ENCODE measurements at places on chromosomes 1 and 21.
A peak's percentile ranks its signal among the peaks of the same experiment; 100 is the strongest.

GRCh38 chr21:45169682-45170081 is 95.3 kb downstream of the ADARB1 start:
- no peak for DNase-seq

DNA sequence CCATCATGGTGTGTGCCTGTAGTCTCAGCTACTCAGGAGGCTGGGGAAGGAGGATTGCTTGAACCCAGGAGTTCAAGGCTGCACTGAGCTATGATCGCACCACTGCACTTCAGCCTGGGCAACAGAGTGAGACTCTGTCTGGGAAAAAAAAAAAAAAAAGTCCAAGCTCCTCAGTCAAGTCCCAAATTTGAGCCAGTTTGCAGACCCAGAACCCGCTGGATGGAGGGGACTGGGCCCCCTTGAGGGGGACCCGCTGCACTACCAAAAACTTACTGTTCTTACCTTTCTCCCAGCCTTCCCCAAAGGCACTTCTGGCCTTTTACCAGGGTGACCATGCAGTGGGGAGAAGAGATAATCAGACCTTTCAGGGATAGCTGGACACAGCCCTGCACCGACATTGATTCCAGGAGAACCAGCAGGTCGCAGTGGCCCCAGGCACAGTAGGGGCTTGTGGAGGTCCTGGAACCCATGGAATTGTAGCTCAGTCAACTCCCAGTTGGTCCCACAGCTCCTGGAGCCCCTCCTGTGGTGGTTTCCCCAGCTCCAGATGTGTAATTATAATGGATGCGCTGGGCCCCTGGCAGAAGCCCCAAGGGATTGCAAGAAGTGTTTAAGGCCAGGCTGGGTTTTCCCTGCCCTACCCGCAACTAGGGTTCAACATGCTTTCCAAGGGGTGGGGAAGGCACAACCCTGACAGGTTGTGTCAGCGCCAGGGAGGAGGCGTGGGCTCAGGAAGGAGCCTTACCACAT is 4.1 kb upstream of the WNT9A start:
- DNase-seq: no peak

DNA sequence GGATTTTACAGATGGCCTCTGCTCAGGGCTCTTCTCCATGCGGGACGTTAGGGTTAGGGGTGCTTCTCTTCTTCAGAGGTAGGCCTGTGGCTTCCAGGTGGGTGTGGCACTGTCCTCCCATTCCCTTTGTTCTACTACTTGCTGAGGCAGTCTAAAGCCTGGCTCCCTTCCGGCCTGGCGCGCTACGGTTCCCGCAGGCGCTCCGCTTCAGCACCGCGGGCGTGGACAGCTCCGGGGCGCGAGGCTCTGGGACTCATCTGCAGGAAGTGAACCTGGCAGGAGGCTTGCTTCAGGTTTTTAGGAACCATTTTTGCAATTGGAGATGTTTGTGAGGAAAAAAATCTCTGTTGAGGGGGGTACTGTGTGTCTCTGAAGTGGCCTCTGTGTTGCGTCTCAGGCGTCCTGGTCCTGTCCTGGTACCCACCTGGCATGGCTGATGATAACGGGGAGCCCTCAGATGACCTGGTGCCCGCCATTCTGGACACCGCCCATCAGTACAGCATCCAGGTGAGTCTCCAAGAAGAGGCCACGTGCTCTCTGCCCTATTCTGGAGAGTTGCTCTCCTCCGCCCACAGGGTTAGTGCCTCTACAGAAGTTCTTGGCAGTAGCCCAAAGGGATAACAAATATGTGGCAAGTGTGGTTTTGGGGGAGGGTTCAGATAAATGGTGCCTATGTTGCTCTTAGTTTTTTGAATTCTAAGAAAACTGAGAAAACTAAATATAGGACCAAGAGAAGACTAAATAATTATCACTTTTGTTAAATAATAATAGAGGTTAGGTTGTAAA is 1.9 kb downstream of the MANEAL start:
- peak; percentile 63 for DNase-seq

GRCh38 chr1:160646711-160647328 is at the start of gene SLAMF1:
SLAMF1 (minus strand) TSS chr1:160647044; CDS start chr1:160646945, 99 bp downstream.
- no peak for DNase-seq

GRCh38 chr1:47644212-47644573 is 206.3 kb downstream of the FOXD2 start:
- DNase-seq: no peak

- no peak for DNase-seq
Measured at GRCh38 chr21:14913638-14914037, 151.2 kb downstream of the NRIP1 start.

DNA sequence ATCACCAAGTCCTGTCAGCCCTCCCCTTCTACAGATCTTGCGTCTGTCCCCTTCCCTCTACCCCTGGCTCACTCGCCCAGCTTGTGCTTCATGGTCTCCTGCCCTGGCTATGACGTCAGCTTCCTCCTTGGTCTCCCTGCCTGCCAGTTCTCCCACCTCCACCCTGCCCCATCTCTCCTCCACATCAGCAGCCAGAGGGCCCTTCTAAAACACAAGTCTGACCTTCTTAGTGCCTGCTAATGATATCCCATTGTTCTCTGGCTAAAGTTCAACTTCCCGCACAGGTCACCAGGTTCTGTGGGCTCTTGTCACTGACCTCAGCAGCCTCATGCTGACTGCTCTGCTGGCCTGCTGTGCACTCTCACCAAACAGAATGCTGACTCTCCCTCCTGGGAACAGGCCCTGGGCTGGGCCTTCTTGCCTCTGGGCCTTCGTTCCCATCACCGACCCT is 24.7 kb upstream of the MYCL start:
- no peak for DNase-seq

- DNase-seq: peak; percentile 37
Measured at GRCh38 chr1:193131266-193131860, 9.5 kb downstream of the CDC73 start.

DNA sequence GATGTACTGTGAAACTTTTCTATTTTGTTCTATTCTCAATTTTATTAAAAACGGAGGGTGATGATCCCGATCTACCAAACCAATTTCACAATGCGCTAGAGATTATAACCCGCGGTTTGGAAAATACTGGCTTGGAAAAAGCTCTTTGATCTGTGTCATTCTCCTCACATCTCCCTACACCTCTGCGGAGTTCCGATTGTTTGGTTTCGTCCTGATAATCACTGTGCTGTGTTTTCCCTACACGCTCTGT is 536 bp upstream of the ABCD3 start:
- DNase-seq: no peak

DNA sequence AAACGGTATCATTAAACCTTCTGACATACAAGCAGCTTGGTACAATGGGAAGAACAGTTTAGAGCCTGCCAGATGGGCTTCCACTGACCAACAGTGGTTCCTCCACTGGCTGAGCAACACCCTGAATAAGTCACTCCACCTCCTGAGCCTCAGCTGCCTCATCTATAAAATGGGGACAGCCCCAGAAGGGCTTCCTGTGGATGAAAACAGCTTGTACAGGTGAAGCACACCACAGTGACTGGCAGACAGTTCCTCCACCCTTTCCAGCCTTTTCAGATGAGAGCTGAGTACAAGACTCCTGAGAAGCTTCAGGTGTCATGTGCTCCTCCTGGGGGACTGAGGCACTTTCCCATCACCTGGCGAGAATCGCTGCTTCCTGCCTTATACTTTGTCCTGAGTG is 2.1 kb downstream of the CAPZB start:
- peak; percentile 45 for DNase-seq

DNA sequence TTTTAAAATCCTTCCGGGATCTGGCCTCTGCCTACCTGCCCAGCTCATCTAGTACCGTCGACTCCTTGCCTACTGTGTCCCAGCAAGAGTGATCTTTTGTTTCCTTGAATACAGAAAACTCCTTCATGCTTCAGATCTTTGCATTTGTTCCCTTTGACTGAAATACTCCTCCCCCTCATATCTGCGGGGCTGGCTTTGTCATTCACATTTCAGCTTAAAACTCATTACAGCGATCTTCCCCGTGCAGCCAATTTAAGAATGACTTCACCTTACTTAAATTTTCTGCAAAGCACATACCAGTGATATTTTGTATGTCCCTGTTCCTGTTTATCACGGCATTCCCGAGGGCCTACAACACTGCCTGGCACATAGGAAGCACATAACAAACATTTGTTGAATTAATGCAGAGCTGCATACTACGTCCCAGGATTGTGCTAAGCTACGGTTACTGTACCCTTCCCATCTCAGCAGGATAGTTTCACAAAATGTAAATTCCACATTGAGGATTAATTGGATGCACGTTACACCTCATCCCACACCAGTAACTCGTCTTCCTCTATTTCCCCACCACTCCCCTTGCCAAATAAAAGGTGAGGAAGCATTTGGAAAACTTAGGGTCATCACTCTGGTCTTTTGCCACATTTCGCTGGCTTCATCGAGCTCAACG is 837 bp upstream of the DESI2 start:
- DNase-seq: no peak

DNA sequence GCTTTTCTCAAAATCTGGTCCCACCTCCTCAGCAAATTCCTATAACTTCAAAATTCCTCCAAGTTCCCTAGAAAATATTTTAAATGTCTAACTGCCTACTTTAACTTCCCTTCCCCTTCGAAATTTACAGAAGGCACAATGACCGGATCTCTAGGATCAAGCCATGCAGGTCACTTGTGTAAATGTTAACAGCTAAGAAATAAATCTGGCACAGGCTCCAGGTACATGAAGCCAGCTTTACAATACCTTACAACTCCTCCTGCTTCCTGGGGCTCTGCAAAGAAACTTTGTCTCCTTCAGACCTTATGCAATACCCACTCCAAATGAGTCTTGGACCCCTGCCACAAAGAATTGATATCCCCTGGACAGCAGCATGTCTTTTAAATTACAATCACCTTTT is 1164.2 kb downstream of the BRINP3 start:
- DNase-seq: no peak

DNA sequence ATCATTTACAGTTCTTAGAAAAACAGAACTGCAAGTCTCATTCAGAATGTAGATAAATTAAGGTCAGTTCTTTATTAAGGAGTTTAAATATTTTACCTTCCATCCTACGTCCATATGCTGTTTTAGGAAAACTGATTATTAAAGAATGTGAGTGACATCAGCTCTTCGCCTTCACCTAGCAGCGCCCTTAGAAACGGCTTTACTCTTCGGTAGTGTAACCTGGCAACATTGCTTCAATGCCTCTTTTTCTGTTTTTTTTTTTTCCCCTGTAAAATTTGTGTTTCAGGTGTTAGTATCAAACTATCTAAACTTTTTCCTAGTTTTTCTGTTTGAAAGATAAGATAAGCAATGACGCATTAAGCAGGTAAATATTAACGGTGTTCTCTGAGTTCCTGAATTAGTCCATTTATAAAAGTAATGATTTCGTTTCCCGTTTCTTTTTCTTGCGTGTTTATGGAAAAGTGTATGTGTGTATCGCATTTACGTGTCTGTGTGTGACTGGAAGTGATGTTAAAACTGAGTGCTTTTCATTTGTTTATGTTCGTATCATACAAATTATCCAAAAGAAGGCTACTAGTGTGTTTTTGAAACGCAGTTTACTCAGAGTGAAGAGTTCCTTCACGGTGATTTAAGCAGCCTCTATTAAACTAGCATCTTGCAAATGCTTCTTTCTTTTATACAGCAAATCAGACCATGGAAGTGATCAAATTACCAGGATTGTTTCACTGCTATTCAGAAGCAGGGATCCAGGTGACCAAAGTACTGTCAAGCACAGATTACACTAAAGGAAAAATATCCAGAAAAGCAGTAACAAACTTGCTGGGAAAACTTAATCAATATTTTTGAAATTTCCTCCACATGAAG is 139.0 kb downstream of the SDCCAG8 start:
- no peak for DNase-seq

GRCh38 chr21:44761011-44761729 is 40.5 kb downstream of the UBE2G2 start:
- DNase-seq: peak; percentile 49

GRCh38 chr1:172138634-172139033 is 281.9 kb upstream of the C1orf105 start:
- DNase-seq: no peak

GRCh38 chr1:193767886-193768285 is 581.5 kb upstream of the B3GALT2 start:
- no peak for DNase-seq

Measured in GM13976 (cell line).